RWPE1 (cell line): ENCODE measurements at places on chromosomes 3 and 15.

DNA sequence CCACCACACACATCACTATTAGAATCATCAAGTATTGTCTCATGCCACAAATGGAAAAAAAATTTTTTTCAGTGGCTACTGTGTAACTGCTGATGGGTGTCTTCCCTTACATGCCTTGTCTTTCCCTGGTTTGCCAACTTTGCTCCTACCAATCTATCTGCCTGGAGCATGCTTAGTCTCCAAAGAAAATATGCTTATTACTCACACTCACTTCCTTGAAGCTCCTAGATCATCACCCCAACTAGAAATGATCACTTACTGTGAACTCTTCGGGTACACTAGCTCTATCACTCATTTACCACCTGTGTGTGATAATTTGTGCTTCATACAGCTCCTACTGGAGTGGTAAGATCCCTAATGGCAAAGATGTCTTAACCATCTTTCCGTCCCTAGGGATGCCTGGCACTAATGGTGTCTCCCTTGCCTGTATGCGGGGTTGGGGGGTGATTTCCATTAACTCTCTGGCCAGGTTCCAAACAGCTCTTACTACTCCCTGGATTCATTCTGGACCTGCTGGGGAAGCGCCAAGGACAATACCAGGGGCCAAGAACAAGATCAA, 799 bp downstream of the VPS33B start:
- peak; percentile 30 for DNase-seq

GRCh38 chr3:46881596-46882376, 4.3 kb downstream of the PTH1R start:
- DNase-seq = no peak

- DNase-seq = no peak
Observed at GRCh38 chr3:135448520-135448919, 517.0 kb upstream of the PPP2R3A start.

GRCh38 chr3:67017211-67017610, 19.1 kb downstream of the KBTBD8 start:
- peak; percentile 28 for DNase-seq

- peak; percentile 61 for DNase-seq
Observed at GRCh38 chr3:191356631-191357439, 26.5 kb upstream of the UTS2B start.

GRCh38 chr15:69067296-69067695, 52.8 kb downstream of the NOX5 start:
- DNase-seq = no peak

DNA sequence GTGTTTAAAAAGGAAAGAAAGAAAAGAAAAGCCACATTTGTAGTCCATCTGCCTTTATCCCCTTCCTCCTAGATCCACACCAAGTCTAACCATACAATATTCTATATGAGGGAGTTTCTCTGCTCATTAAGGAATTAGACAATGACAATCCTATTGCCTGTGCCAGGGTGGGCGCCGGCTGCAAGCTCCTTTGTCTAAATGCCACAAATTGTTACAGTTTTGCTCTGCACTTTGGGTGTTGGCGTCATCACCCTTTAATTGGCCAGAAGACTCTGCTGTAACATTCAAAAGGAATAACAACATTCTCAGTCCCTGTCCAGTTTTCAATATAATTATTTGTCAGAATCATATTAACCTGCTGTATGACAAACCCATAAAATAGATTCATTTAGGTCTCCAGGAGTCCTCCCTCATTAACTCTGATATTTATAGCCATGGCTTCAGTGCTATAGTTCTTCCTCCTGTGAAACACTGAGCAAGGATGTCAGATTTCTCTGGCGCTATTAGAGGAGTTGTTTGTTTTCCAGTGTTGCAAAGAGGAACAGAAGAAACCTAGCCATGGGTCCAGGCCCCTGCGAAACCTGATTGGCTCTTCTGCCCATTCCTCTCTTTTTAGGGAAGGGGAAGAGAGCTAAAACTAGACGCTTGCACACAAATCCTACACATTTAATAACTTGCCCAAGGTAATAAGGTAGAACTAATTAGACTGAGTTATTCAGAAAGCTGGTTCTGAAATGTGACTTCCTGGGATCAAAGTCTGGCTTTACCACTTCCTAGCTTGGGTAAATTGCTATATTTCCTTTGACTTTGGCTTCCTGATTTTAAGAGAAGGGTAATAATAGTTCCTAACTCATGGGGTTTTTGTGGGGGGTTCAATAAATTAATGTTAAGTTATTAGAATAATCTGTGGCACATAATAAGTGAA, 112.4 kb downstream of the CD47 start:
- no peak for DNase-seq

- DNase-seq = no peak
Observed at GRCh38 chr15:65195548-65195923, 10.4 kb upstream of the CLPX start.
